Activated naive CD4-positive, alpha-beta T cell treated with anti-CD3 and anti-CD28 coated beads for 36 hours (primary cell): ENCODE measurements at places on chromosomes 11 and 22. TPM values are rescaled to one million over a fixed set of nuclear protein-coding genes. Genes with fewer than 3 reads are reported as not detected.

The MPEG1 gene
- not detected for total RNA-seq

The HOATZ gene
- not detected for total RNA-seq

The CASP5 gene
- not detected for total RNA-seq

The YPEL4 gene
- 0.17 TPM for total RNA-seq

The TSSK2 gene
- not detected for total RNA-seq

The AASDHPPT gene
- 36.2 TPM for total RNA-seq

The SHANK2 gene
- total RNA-seq = not detected

The MRGPRE gene
- total RNA-seq = not detected

The KDM4E gene
- total RNA-seq = not detected

The CNIH2 gene
- total RNA-seq = 1.2 TPM

The SPDYC gene
- not detected for total RNA-seq

The PRRG4 gene
- total RNA-seq = 0.19 TPM

The DEUP1 gene
- total RNA-seq = not detected

The P4HA3 gene
- total RNA-seq = not detected

The TTC36 gene
- not detected for total RNA-seq

The NAV2 gene
- 0.41 TPM for total RNA-seq

The PATE4 gene
- not detected for total RNA-seq

The NELL1 gene
- total RNA-seq = not detected

The MPZL2 gene
- 28.4 TPM for total RNA-seq

The LINC01488 gene
- total RNA-seq = not detected

The IRAG1 gene
- not detected for total RNA-seq

The C11orf91 gene
- total RNA-seq = not detected

The ADAMTS8 gene
- not detected for total RNA-seq

The RAG2 gene
- not detected for total RNA-seq

The SCN4B gene
- total RNA-seq = 0.07 TPM

The ZNF280B gene
- total RNA-seq = 1.7 TPM

The SLC22A12 gene
- total RNA-seq = not detected

The TAF6L gene
- 10.5 TPM for total RNA-seq

The PRR33 gene
- total RNA-seq = 0.07 TPM

The OR52H1 gene
- total RNA-seq = not detected

The DRICH1 gene
- not detected for total RNA-seq

The HEPN1 gene
- total RNA-seq = not detected

The TSPAN18 gene
- 7.3 TPM for total RNA-seq

The PHLDA2 gene
- 3.6 TPM for total RNA-seq

The GP1BB gene
- not detected for total RNA-seq

The SEZ6L gene
- not detected for total RNA-seq

The FAM111B gene
- 21.6 TPM for total RNA-seq

The TMEM138 gene
- 35.6 TPM for total RNA-seq
